ENCODE measurements at places on chromosomes 1 and 21.

GRCh38 chr1:165631342-165632151 lies 513 bp downstream of the MGST3 start:
- no peak for DNase-seq

GRCh38 chr1:184970691-184971161 lies 3.6 kb downstream of the NIBAN1 start:
- DNase-seq: no peak

DNA sequence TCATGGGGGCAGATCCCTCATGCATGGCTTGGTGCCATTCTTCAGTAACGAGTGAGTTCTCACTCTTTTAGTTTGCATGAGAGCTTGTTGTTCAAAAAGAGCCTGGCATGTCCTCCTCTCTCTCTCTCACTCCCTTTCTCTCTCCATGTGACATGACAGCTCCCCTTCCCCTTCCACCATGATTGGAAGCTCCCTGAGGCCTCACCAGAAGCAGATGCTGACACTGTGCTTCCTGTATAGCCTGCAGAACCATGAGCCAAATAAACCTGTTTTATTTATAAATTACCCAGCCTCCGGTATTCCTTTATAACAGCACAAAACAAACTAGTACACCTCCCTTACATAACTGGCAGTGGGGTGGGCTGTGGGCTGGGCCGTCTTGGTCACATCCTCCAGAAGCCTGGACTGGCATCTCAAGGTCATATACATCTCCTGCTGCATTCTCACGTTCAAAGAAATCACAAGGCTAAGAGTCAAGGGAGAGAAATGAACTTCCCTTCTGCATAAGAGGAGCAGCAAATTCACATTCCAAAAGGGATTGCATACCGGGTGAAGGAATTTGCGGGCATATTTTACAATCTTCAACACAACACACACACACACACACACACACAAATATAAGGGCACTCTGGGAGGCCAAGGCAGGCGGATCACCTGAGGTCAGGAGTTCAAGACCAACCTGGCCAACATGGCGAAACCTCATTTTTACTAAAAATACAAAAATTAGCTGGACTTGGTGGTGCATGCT lies 2.3 kb upstream of the CCSAP start:
- DNase-seq: no peak

DNA sequence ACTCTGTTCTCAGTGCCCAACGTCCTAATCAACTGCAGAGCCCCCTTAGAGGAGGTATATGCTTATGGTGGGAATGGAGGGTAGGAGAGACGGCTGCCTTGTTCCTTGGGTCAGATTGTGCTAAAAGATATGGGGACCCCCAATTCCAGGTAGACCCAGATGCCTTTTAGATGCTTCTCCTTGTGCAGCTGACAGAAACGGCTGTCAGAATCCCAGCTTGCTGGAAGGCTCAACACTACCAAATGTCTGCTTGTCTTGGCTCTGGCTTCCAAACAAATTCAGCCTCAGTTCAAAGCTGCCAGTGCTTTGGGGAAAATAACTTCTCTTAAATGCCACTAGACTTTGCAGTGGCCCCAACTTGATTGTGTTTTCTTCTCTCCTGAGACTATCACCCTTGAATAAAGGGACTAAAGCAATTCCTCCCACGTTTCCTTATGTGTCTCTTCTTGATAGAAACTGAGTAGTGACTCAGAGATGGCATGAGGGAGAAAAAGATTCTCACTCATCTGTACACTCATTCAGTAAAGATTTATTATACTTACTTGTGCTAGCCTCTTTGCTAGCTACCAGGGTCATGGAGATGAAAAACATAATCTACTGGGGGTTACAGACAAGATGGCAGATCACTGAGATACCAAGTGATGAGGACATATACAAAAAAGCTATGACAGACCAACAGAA lies 3.4 kb upstream of the RNF19B start:
- no peak for DNase-seq

DNA sequence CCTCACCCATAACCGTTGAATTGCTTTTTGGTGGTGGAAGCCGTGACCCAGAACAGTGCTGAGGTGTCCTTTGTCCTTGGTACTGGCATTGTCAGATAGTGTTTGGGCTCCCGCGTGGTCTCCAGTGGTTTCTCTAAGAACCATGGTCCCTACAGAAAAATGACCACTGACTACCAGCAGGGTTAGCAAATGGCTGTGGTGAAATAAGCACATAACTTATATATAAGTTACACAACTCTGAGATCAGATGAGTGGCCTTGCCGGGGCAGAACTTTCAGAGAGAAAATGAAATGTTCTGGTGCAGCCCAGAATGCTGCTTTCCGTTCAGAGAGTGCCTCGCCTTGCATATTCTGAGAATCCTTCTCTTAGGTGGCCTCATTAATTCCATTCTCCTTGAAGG lies 5.0 kb downstream of the SLC37A1 start:
- DNase-seq: no peak

DNA sequence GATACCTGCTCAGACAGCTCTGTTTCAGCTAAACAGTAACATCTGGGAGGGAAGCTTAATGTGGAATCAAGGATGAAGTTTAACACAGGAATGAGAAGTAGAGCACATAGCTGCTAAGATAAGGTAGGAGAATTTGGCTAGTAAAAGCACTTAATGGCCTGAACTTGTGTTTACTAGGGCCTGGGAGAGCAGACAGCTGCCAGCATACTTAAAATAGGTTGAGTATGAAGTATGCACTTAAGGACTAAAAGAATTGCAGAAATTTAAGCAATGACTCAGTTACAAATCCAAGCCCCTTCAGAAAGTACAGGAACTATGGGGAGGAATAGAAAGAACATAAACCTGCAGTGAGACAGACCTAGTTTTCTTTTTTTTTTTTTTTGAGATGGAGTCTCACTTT lies 53.0 kb downstream of the BACH1 start:
- DNase-seq: no peak

DNA sequence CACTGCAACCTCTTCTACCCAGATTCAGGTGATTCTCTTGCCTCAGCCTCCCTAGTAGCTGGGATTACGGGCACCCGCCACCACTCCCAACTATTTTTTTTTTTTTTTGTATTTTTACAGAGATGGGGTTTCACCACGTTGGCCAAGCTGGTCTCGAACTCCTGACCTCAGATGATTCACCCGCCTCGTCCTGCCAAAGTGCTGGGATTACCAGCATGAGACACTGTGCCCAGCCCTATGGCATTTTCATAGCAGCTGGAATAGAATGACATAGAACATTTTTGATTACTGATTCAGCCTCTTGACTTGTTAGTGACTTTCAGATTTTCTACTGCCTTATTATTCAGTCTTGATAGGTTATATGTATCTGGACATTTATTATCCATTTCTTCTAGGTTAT lies 1046.2 kb downstream of the AMY1C start:
- DNase-seq: no peak

- no peak for DNase-seq
Measured at GRCh38 chr1:207970329-207971233, 59.7 kb upstream of the CD34 start.

DNA sequence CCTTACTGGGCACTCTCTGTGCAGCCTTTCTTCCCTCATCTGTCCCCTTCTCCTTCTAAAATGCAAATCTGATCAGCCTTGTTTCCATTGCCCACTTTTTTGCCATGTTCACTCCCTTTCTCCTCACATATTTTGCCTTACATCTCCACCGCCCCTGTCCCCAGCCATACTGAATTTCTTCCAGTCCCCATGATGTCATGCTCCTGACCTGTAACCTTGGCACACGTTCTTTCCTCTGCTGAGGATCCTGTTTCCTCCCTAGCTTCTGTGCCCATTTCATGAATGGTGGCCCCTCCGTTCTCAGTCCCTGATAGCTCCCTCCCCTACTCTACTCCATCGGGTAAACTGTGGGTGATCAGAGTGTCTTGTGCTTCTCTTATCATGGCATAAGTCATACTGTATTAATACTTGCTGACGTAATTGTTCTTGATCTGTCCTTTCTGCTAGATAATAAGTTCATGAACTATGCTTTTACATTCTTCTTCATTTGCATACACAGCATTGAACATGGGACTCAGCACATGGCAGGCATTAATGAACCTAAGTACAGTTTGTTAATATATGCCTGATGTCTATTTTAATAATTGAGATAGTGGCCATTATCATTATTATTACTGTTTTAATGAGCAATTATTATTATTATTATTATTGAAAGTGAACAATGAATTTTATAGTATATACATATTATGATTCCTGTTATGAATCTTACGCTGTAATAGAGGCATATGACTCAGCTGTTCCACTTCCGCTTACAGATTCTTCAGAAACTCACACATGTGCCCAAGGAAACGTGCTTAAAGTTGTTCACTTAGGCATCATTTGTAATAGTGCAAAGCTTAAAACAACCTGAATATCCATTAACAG lies 28.5 kb downstream of the MAP3K21 start:
- DNase-seq: no peak

DNA sequence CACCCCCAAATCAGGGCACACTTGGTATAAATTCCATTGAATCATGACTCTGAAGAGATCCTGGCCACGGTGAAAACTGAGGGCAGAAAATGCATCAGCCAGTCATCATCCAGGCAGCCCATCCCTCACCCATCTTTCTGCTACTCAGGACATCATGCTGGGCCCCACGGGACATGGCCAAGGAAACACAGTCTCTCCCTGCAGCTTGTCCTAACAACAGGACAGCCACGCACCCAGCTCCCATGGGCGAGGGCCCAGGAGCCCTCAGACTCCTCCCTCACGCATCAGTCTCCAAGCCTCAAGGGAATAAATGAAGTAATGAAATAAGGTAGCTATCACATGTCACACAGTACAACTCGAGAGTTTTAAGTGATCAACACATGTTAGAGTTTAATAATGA lies 37.8 kb downstream of the ELK4 start:
- no peak for DNase-seq

DNA sequence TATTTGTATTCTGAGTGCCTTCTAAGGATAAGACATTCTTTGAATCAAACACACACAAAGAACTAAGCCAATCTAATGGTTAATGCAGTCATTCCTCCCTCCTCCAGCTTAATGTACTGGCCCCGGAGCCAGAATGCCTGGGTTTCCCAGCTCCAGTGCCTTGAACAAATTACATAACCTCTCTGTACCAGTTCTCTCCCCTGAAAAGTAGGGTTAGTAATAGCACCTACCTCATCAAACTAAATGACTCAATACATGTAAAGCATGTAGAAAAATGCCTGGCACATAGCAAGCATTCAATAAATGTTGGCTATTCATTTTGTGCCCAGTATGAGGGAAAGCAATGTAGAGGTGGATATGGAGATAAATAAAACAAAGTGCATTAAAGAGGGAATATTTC lies 14.0 kb downstream of the C1orf52 start:
- no peak for DNase-seq

DNA sequence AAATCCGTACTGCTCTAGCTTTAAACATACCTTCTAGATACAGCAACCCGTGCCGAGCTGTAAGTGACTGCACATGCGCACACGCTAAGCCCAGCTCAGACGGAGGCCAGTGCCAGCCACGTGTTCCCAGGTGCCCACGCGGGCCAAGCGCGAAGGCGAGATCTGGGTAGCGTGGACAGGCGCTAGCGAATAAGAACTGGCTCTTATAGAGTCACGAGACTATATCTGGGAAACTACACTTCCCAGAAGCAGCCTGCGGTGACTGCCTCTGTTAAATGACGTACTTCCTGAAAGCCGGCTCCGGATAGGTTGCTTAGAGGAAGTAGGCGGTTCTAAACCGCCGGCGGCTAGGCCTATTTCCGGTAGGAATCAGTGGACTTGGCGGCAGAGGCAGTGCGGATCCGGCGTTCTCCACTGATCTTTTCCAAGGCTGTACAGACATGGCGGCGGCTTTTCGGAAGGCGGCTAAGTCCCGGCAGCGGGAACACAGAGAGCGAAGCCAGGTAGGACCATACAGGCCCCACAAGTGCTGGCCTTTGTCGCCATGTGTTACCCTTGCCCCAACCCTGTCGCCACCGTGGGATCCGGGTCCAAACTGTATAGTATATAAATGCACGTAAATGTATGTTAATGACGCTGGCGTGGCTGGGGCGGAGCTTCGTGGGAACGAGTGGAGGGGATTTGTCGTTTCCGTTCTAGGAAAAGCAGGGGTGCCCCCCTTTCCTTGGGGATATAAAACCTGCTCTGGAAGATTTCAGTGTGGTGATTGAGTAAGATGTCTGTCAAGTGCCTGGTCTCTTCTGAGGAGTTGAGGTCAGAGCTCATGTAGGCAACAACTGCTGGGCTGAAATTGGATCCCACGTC lies at the start of gene UTP11:
Gene UTP11, plus strand, starts transcription at position 372 of the 864 bp plus-strand sequence. Its CDS starts 69 bp downstream, at position 441.
- peak; percentile 64 for DNase-seq

DNA sequence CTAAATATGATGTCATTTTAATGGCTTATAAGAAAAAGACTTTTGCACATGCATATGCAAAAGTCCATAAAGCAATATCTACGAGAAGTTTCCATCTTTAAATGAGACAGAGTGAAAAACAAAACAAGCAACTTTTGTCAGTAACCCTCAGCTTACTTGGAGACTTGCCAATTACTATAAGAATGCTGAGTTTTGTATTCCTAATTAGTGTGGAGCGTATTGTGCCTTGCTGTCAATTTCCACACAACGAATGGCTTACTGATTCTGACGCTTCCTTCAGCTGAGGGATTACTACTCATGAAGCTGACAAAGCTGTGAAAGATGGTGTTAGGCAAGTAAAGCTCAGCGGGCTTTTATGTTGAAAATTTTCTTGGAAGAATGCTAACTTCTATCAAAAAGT lies 440.4 kb upstream of the ADAMTS5 start:
- no peak for DNase-seq

DNA sequence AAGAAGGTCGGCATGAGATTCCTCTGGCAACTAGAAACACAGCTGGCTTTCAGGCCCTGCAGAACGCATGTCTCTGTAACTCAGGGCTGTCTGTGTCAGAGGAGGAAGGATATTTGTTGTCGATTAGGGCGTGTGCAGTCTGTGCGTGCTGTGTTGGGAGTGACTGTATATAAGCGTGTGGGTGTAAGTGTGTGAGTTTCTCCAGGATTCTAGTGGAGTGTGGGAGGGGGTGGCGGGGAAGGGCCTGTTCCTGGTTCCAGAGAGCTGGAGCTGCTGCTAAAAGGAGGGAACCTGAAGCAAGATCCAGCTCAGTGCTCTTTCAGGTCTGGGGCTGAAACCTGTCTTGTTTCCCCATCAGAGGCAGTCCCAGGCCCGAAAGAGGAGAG lies 74.3 kb downstream of the SLC16A1 start:
- no peak for DNase-seq

DNA sequence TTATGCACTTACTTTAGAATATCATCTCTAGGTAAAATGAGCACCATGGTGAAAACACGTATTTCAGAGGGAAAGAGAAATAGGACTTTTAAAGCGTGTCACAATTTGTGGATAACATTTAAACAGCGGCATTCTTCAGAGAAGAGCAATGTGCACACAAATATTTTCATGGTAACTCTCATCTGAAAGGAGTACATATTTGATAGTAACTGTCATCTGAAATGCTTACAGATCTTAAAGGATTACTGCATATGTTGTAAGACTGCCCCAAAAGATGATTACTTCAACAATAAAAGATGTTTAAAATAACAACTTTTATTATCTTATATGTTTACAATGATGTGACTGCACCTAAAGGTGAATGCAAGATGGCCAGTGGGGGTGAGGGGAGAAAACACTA lies 408.8 kb downstream of the PLA2G4A start:
- DNase-seq: no peak

DNA sequence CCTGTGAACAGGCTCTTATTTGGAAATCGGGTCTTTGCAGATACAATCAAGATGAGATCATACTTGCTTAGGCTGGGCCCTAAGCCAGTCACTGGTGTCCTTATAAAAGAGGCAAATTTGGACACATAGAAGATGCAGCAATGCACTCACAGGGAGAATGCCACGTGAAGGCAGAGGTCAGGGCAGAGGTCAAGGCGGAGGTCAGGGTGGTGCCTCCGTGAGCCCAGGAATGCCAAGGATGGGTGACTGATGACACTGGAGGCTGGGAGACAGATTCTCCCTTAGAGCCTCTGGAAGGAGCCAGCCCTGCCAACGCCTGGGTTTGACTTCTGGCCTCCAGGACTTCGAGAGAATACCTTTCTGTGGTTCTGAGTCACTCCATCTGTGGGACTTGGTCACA lies 22.8 kb upstream of the C1orf174 start:
- DNase-seq: no peak
